ENCODE measurements at places on chromosomes 7 and 10.

DNA sequence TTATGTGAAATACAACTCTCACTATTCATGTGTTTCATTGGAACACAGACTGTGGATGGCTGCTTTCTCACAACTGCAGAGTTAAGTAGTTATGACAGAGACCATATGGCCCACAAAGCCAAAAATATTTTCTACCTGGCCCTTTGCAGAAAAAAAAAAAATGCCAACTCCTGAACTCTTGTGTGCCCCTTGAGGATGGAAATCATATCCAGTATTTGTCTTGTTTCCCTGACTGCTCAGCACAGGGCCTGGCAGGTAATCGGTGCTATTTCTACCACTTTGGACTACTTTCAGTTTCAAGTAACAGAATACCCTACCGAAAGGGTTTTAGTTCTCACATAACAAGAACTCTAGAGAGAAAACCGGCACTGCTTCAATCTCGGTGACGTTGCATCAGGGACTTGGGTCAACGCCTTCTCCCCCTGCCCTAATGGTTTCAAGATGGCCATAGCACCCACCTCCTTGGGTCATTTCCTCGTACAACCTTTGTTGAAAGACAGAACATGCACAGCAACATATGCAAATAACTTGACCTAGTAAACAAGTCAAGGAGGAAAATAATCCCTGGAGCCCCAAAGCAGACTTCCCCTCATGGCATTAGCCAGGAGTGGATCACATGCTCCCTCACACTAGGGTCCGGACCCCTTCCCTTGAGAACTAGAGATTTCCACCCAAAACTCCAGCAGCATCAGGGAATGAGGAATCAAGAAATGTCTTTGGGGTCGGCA lies 11.8 kb upstream of the GPNMB start:
- DNase-seq: no peak

GRCh38 chr7:151838861-151839381 lies 38.0 kb downstream of the PRKAG2 start:
- DNase-seq: no peak

DNA sequence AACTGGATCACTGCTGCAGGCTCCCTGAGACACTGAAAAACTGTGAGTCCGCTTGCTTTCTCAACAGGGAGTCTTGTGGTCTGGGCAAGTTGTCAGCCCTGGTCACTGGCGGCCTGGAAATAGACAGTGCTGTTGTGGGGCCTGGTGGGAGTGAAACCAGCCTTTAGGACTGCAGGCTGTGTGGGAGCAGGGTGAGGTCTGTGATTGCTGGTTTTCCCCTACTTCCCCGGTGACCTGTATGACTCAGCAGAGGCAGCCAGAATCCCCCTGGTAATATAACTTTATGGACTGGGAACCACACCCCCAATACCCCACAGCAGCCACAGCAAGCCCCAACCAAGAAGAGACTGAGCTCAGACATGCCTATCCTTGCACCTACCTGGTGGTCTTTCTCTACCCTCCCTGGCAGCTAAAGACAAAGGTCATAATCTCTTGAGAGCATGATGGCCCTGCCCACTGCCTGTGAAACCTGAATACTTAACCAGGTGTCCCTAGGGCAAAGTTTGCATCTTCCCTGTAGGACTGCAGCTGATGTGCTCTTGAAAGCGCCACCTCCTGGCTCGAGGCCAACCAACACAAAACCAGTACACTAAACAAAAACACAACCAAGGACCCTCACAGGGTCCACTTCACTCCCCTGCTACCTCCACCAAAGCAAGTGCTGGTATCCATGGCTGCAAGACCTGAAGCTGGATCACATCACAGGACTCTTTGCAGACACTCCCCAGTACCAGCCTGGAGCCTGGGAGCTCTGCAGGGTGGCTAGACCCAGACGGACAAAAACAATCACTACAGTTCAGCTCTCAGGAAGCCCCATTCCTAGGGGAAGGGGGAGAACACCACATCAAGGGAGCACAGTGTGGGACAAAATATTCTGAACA lies 7.2 kb upstream of the ADAM22 start:
- DNase-seq: no peak

GRCh38 chr7:101915000-101915399 lies 97.6 kb downstream of the CUX1 start:
- DNase-seq: no peak

DNA sequence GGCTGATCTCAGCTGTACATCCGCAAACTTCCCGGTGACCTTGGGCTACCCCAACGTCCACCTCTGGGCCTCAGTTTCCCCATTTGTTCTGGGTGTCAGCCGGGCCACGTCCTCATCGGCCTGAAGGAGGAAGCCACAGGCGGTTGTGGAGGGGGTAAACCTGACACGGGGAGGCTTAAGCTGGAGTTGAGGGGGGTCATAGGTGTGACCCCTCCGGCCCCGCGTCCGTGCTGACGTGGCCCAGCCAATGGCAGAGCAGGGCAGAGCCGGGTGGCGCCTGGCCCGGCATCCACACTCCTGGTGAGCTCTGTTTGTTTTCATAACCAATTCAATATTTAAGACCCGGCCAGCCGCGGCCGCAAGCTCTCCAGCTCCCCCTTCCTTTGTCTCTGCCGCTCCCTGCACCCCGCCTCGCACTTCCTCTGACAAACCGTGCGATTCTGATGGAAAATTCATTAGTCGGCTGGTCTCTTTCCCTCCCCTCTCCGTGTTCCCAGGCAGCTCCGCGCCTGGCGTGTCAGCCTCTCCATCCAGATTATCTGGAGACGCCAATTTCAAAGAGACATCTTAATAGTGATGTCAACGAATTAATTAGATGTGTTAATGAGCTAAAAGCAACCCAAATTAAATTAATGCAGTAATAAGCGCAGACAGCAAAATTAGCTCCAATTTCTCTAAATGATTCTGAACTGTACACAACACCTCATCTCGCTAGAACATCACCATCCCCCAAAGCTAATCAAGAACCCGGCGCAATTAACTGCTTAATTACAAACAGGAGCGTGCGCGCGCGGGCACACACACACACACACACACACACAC lies 55.4 kb downstream of the MICALL2 start:
- DNase-seq: no peak

DNA sequence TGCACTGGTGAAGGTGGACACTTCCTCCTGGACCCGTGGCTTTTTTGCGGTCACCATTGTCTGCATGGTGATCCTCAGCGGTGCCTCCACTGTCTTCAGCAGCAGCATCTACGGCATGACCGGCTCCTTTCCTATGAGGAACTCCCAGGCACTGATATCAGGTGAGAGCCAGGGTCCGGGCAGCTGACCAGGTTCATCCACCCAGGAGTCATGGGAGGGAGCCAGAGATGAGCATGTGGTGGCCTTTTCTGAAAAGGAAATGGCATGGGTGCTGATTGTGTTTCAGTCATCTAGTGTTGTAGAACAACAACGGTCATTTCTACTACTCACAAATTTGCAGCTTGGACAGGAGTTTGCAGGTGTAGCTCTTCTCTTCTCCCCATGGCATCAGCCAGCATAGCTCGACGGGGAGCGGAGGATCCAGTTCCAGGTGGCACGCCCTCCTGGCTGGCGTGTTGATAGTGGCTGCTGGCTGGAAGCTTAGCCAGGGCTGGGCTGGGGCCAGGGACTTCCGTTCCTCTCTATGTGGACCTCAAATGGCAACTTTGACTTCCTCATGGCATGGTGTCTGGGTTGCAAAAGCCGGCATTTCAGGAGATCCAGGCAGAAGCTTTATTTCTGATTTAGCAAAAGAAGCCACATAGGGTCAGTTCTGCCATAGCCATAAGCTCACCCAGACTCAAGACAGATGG lies 32.7 kb downstream of the SLC29A3 start:
- no peak for DNase-seq

DNA sequence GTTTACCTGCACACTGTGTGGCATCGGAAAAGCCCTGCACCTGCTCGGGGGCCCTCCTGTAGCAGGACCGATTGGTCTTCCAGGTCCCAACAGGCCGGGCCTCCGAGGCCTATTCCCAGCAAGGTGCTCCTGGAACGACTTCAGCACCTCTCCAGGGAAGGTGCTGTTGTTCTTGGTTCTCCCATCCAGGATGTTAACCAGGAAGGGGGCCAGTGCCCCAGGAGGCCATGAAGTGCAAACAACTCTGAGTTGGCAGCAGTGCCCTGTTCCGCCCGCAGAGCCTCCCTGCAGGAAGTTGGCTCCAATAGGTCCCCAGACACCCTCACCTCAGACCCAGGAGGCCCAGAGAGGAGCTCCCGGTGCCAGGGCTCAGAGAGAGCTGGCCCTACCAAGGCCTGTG lies 64.0 kb upstream of the DUSP5 start:
- DNase-seq: no peak

DNA sequence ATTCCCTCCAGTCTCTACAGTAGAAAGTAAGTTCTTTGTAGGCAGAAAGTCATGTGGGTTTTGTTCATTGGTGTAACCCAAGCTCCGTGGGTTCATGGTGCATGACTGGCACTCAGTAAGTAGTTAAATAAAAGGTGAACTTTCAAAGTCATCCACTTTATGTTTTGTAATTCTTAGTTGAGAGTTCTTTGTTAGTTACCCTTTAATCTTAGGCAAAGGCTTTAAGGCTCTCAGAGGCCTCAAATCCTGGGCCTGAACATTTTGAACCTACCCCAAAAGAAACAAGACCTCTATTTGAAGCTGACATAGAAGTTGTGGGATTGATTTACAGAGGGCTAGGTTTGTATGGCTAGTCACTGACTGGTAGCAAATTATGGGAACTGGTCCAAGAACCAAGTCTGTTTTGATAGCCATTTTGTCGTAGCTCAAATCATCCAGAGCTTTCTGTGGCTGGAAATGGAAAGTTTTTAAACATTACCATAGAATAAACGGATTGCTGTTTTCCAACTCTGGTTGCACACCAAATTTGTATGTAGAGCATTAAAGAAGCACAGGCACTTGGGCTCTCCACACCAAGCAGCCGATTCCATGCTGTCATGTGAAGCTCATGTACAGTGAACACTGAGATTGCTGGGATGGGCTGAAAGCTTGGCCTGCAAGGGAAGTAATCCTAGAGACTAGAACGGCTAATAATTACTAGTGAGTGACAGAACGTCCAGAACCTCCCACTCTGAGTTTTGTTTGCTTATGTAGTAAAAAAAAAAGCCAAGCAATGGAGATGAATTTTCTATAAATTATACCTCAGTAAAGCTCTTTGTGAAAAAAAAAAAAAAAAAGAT lies 53.5 kb downstream of the DENND11 start:
- DNase-seq: no peak

DNA sequence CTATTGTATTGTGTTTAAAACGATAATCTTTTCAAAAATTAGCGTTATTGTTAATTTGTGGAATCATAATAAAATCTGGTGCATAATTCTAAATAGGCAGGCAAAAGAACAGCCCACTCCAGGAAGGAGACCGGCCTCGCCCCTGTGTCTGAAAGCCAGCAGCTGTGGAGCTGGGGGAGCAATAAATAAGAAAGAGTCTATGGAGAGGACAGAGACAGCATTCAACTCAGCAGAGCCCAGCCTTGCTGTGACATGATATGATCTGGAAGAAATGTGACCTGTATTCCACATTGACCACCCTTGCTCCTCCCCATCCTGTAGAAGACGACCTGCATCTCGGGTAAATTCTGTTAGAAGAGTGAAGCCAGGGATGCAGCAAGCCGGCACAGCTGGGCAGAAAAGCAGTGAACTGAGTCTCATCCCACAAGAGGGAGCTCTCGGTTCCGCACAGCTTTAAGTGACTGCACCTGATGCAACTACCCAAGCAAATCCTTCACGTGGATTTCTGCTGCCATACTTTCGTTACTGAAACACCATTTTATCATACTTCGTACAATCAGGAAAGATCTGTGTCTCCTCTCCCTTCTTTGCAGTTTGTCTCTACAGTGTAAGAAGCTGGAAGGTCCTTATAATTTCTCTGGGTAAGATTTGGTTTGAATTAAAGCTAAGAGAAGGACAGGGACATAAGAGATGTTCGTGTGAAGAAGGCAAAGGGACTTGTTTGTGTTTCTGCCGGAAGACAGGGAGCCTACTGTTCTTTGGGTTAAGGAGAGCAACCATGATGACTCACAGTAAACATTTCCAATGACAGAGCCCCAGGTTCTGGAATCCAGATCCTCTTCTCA lies 427.1 kb downstream of the GPAM start:
- DNase-seq: no peak

GRCh38 chr10:21754410-21755011 lies 220.5 kb downstream of the MLLT10 start:
- DNase-seq: no peak

- no peak for DNase-seq
Measured at GRCh38 chr10:89062861-89063260, 72.3 kb downstream of the FAS start.

DNA sequence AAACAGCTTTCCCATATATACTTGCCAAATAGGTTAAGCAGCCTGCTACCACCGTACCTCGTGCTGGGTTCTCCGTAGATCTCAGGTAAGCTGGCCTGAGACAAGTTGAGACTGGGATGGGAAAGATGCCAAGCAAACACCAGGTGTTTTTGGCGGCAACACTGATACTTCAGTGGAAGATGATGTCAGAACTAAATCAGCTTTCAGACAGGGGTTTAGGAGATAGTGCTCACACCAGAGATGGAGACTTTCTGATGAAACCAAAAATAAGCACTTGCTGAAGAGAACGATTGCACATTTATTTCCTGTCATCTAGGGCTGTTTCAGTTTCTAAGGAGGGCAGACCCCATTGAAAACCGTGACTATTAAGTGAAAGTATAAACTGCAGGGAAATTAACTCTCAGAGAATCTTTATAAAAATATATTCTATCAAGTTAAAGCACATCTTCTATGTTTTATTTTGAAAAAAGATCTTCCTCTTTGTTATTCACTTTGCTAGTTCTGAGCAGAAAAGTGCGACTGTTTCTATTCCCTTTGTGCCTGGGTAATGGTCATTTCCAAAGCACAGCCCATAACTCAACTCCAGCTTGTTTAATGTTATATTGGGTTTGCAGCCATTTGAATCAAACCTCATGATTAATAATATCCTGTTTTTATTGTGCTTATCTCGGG lies 149.9 kb downstream of the CPED1 start:
- no peak for DNase-seq

DNA sequence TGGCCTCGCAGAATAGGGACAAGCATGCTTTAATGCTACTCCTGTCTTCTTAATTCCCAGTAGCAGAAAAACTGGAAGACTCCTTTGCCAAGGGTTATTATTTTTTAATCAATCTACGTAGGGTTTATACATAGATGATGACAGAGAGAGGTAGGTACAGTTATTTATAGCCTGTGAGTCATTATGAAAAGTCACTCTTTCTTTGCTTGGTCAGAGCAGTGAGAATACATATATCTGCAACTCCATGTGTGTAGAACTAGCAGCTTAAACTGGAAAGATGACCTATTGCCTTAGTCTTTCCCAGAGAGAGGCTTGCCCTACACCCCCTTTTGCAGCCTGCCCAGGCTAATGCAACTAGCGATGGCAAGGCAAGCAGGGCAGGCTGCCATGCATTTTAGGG lies 1050.6 kb downstream of the NRG3 start:
- no peak for DNase-seq

DNA sequence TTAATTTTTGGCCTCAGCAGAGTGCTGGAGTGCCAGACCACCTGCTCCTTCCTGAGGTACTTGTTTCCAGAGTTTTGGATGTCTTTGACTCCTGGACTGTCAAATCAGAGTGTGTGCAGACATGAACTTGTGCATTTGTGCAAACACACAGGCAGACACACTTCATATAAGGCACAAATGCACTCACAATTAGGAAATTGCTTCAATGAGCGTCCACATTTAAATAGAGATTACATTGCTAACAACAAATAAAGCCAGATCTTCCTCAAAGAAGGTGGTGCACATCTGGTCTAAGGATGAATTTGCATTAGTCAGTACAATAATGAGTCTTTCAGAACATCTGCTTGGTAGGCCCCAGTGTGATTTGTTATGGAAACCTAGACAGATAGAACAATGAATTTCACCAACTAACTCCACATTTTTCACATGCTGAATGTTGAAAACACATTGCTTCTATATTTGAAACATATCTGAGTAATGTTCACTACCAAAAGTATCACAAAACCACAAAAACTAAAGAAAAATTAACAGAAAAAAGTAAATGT lies 266.7 kb upstream of the INHBA start:
- DNase-seq: no peak

Data from effector CD8-positive, alpha-beta T cell (primary cell).